Esophagus mucosa (tissue), 1 donor: ENCODE measurements at places on chromosomes 6 and 20. TPM values are rescaled to one million over a fixed set of nuclear protein-coding genes. Genes with fewer than 3 reads are reported as not detected.
A peak's percentile ranks its signal among the peaks of the same experiment; 100 is the strongest.

PBX2 gene
- 34.7 TPM for total RNA-seq

LST1 gene
- 2.4 TPM for total RNA-seq

NEU1 gene
- 17.9 TPM for total RNA-seq

TCP11 gene
- not detected for total RNA-seq

DNA sequence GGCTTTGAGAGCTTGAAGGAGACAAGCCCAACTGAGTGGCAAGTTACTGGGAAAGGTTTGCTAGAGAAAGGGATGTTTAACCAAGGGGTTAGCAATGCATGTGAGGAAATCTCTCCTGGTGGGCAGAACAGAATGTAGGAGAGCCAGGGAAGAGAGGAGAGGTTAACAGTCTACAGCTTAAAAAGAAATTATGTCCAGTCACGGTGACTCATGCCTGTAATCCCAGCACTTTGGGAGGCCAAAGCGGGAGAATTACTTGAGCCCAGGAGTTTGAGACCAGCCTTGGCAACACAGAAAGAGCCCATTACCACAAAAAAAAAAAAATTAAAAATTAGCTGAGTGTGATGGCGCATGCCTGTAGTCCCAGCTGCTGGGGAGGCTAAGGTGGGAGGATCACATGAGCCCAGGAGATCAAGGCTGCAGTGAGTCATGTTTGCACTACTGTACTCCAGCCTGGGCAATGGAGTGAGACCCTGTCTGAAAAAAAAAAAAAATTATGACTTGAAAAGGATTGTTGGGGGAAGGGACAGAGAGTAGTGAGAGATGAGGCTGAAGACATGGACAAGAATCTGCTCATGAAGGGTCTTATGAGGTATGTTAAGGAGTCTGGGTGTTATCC, 264.9 kb downstream of the TBC1D7 start:
- ATAC-seq = no peak

- ATAC-seq = no peak
Measured at GRCh38 chr6:108068618-108069017, 5.9 kb downstream of the OSTM1 start.

- ATAC-seq = no peak
Measured at GRCh38 chr20:47406849-47407682, 50.6 kb upstream of the ZMYND8 start.

DNA sequence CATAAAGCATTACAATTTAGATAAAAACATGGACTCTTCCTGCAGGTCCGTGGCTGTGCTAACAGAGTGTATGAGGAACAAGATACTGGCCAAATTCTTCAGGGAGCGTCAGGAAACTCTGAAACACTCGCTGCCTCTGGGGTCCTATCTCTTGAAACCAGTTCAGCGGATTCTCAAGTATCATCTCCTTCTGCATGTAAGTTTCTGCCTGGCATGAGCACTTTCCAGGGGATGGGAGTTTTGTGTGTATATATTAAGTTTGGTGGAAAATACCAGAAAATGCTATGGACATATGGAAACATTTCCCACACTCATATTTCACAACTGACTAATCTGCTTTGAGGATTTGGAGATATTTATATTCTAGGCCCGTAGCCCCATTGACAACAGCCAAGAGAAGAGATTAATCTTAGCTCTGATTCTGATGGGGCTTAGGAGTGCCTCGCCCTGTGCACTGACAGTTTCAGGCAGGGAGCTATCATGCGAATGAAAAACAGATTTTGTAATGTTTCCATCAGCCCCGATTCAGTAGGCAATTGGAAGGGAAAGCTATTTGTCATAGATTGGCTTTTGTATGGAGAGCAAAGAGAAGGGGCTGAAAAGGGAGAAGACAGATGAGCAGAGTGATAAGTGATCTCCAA, 64.7 kb upstream of the MTHFD1L start:
- no peak for ATAC-seq

DNA sequence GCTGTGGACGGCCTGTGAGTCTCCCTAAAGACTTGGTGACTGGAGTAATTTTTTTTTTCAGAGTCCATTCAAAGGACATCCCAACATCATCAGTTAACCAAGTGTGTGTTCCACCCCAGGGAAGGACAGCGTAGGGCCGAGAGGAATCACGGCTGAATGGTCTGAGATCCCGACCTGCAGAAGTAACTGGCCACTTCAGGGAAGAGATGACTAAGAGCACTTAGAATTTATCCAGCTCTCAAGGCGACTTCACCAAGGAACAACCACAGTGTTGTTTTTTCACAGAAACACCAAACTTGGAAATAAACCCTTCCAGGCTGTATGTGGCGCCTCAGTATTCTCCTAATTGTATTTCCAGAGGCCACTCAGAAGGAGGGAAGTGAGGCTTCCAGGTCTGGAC, 231.6 kb downstream of the FNDC1 start:
- no peak for ATAC-seq

GRCh38 chr6:161038229-161039031, 46.9 kb downstream of the MAP3K4 start:
- ATAC-seq = peak; percentile 89

DNA sequence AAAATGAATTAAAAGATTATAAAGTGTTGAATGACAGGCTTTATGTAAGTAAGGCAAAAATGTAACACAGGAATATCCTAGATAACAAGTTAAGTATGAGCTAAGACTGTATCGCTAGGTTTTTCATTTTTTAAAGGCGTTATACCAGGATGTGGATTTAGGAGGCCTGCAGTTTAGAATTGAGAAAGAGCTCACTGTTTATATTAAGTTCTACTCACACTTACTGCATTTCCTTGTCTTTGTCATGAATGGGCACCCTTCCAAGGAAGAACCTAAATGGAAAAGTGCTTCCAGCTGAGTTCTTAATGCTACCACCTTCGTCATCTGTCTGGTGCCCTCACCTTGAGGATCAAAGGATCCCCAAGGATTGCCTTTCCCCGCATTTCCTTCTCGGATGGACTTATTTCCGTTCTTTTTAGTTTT, 148.7 kb downstream of the SOX4 start:
- ATAC-seq = peak; percentile 77
